ENCODE measurements at places on chromosomes 3 and 15. TPM values are rescaled to one million over a fixed set of nuclear protein-coding genes. Genes with fewer than 3 reads are reported as not detected.

GRCh38 chr3:28951772-28952556 lies 328.9 kb upstream of the RBMS3 start:
- no peak overlapping the region for H3K27ac ChIP-seq
- no peaks in the 10 kb centered on the region for H3K27me3 ChIP-seq
- no peaks in the 10 kb centered on the region for H3K4me1 ChIP-seq
- no peaks in the 10 kb centered on the region for H3K36me3 ChIP-seq
- H3K4me3 ChIP-seq, result no peak overlapping the region

DNA sequence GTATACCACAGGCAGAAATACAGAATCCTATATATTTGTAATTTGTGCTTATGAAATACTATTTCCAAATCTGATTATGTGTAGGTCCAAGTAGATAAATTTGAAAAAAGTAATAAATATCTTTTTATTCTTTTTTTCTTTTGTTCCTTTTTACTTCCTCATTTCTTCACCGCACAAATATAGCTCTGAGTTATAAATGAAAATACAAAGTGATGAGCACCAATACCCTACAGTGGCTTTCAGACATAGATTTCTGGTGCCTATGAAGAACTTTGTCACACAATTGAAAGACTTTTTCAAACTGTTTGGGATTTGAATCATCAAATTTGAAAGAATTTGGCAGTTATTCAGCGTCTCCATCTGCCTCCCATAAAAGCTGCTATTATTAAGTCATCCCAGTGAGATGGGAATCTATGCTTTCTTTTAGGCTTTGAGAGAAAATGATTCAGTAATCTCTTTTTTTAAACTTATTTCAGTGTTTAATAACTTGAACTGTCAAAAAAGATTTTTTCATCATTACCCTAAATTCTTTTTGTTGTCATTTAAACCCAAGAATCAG lies 363.6 kb upstream of the GOLIM4 start:
- no peaks in the 10 kb centered on the region for H3K36me3 ChIP-seq
- H3K27me3 ChIP-seq, result no peaks in the 10 kb centered on the region
- H3K27ac ChIP-seq, result no peak overlapping the region
- H3K4me1 ChIP-seq, result peaks cover 6% of the 10 kb centered on the region
- no peak for DNase-seq

DNA sequence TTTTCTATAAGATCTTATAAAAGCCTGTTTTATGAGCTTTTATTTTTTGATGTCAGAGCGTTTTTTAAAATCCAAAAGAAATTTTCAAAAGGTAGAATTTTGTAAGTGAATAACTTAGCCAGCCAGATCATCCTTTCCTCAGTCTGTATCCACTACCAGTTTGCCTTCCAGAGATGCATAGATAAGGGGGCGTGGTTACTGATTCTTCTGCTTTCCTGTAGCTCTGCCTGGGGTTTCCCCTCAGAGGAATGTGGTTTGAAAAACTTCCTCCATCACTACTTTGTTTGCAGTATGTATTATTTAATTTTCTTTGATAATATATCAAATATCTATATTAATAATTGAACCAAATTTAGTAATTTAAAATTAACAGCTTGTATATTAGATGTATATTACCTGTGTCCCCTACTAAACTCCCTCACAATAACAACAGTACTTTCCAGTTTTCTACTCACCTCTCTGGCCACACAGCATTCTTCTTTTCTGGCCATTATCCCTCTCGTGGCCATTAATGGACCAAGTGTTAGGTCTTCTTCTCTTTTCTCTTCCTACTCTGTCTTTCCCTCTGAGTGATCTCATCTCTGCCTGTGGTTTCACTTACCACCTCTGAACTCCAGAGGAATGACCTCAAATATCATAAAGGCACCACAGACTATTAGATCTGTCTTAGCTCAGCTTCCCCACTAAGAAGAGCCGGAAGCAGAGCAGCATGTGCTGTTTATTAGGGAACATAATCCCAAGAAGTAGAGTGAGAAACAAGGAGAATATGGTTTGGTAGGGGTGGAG lies 239.7 kb downstream of the UBE2E2 start:
- no peak overlapping the region for H3K4me3 ChIP-seq
- no peak for DNase-seq
- no peaks in the 10 kb centered on the region for H3K36me3 ChIP-seq

DNA sequence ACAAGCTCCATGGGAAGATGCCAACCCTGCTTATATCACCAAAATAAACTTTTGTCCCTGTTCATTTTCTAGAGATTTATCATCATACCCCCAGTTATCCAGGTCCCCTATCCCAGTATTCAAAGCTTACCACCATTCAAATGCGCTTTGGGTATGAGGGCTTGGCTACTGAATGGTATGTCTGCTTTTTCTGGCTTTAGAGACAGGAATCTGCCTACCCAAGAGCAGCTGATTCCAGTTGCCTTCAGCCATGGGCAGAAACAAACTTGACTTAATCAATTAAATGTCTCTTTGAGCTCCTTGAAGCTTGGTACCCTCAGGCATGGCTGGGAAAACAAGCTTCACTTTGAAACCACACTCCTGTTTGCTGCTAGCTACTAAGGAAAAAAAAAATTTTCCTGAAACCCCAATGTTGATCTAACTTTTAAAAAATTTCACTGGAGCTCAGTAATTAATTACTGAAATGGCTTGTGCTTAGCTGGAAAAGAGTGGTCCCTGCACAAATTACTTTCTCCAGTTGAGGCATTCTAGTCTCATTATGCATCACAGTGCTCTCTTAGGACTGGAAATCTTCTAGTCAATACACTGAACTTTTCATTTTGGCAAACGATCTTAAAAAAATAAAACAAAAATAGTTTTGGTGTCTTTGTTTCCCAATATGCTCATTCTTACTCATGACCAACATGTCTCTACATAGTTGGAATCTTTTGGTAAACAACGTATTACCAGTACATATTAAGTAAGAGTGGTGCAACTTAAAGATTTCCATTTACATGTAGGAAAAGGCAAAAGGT lies 242.8 kb downstream of the DTWD1 start:
- H3K4me1 ChIP-seq, result no peaks in the 10 kb centered on the region
- no peaks in the 10 kb centered on the region for H3K36me3 ChIP-seq
- H3K27me3 ChIP-seq, result no peaks in the 10 kb centered on the region
- no peak for DNase-seq
- H3K27ac ChIP-seq, result no peak overlapping the region
- H3K4me3 ChIP-seq, result no peak overlapping the region

- no peaks in the 10 kb centered on the region for H3K36me3 ChIP-seq
- no peaks in the 10 kb centered on the region for H3K4me1 ChIP-seq
- no peak overlapping the region for H3K4me3 ChIP-seq
- H3K27ac ChIP-seq, result no peak overlapping the region
- no peaks in the 10 kb centered on the region for H3K27me3 ChIP-seq
- no peak for DNase-seq
These were observed 306.5 kb downstream of the RPLP1 start for GRCh38 chr15:69758810-69759790.

The LRRC2 gene
- total RNA-seq, result 11.2 TPM

The KLF15 gene
- total RNA-seq, result 32.9 TPM

The DPH6 gene
- total RNA-seq, result 36.8 TPM

The FOXL2 gene
- total RNA-seq, result 0.13 TPM

All from endodermal cell (in vitro differentiated cells).